Cerebellar nuclear complex (tissue), 1 donor: ENCODE measurements at places on chromosomes 6 and 20.

DNA sequence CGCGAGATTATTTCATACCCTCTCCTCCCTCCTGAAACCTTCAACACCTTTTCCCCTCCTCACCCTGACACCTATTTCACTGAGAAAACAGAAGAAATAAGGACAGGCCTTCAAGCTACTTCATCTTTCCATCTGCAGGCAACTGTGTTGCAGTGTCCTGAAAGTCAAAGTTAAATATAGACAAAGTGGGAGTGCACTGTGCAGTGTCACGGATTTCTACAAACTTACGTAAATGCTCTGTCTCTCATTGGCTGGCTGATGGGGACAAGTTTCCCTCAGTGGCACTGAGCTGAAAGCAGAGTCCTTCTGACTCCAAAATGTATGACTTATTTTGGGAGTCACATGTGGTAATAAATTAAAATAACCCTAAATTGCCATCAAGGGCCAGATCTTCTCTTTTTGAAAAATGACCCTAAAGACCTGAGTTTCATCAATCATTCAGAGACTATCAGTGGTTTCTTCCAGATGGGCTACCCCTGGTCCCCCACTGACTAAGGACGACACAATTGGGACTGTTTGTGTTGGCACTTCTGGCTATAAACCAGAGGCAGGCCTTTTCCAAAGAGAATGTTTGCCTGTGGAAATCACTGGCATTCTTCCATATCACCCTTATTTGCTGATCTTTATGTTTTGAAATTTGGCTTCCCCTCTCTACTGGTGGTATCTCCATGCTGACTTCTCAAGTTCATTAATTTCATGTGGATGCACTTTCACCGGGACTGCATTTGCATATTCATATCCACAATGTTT is 21.6 kb downstream of the ALDH8A1 start:
- no peak for DNase-seq

DNA sequence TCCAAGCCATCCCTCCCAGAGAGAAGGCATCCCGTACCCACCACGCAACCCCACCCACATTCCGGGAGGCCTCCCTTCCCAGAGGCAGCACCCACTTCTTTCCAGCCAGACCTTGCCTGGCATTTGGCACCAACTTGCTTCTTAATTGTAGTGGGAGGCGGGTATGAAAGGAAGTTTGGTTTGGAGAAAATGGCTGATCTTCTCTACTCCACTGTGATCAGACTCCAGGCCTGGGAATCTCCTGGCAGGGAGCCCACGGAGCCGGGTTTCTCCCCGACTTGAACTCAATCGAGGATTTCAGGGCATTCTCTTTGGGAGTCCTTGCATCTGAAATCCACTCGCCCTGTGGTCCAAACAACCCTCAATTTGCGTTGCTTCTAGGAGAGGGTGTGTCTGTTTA is 107.1 kb downstream of the ZDHHC14 start:
- no peak for DNase-seq

GRCh38 chr6:131146865-131147264 is 11.6 kb downstream of the AKAP7 start:
- DNase-seq: no peak

- no peak for DNase-seq
These were observed 61.6 kb downstream of the SNAP25 start for GRCh38 chr20:10280018-10280908.

- no peak for DNase-seq
These were observed 626 bp upstream of the CDK5RAP1 start for GRCh38 chr20:33401921-33402369.

GRCh38 chr6:43791745-43792422 is 21.9 kb downstream of the VEGFA start:
- no peak for DNase-seq

DNA sequence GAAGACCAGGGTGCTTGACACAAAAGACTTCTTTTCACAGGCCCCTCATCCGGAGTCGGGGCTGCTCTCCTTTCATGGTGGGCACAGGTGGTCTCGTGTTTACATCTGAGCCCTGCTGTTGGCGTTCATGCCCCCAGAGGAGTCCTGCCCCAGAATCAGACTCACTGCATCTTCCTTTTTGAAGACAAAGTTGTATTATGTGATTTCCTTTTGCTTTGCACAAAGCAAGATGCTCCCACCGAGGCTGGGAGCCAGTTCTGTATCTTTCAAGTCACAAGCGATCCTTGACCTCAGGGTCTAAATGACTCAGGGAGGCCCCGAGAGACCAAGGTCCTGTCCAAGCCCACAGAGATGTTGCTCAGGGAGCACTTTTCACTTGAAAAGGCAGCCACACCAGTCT is 330.5 kb downstream of the THBS2 start:
- DNase-seq: no peak

- DNase-seq: no peak
These were observed 40.2 kb upstream of the CRISP1 start for GRCh38 chr6:49906526-49906925.

GRCh38 chr6:70547313-70547712 is 19.4 kb upstream of the SDHAF4 start:
- no peak for DNase-seq

GRCh38 chr6:161230339-161230738 is 43.5 kb downstream of the AGPAT4 start:
- no peak for DNase-seq

- no peak for DNase-seq
These were observed 70.2 kb downstream of the PERP start for GRCh38 chr6:138037009-138037504.
